Activated CD4-positive, alpha-beta T cell treated with anti-CD3 and anti-CD28 coated beads, Interleukin-2, amount 50 U/mL, for 4 hours (primary cell): ENCODE measurements at places on chromosomes 11 and 22.

GRCh38 chr11:76656571-76657081 lies 13.9 kb downstream of the LRRC32 start:
- no peak for DNase-seq

GRCh38 chr11:62125881-62126280 lies 2.1 kb downstream of the INCENP start:
- DNase-seq, result no peak

DNA sequence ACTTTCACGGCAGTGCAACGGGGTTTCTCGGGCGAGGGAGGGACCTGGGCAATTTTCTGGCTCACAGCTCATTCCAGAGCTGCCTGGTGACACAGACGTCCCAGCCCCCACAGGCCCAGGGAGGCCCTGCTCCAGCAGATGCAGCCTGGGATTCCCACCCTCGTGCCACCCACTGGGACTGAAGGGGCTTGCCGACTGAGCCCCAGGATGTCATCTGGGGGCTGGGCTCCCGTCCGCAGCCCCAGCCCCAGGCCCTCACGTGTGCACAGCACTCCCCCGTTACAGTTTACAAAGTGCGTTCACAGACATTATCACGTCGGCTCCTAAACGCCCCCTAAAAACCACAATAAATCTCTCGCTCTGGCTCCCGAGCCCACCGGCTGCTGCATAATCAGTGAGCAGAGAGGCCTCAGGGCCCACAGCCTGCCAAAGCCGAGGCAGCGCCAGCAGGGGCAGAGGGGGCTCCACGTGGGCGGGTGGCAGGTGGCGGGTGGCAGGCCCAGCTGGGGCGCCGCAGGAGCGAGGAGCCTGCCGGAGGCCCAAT lies 76.9 kb upstream of the TCF20 start:
- no peak for DNase-seq

DNA sequence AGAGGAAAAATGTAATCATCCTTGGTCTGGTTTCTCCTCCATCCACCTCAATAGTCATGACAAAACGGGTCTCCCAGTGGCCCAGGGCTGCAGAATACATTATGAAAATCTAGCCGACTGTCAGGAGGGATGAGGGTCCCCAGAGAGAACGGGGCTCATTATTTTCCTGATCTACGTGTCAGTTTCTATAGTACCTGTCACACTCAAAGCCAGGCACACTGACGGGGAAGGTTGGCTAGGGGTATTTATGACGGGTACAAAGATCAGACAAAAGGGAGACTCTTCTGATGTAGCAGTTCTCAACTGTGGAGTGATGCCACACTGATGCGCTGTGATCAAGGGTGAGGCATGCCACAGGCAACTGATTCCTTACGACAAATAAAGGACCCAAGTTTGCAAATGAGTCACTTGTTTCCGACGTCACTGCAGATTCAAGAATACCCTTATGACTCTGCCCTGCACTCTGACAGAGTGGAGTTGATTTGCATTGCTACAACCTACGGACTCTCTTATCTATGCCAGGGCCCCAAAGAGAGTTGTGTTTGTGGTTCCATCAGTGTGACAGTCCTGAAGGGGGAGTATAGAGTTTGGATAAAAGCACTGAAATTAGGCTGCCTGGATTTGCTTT lies 188.2 kb upstream of the TBCEL start:
- no peak for DNase-seq

- no peak for DNase-seq
These were observed 23.8 kb downstream of the SLC6A5 start for GRCh38 chr11:20623252-20623651.

- DNase-seq, result no peak
These were observed 13.7 kb downstream of the SULT4A1 start for GRCh38 chr22:43848366-43849171.

- no peak for DNase-seq
These were observed 17.5 kb downstream of the NCR3LG1 start for GRCh38 chr11:17369094-17369493.

DNA sequence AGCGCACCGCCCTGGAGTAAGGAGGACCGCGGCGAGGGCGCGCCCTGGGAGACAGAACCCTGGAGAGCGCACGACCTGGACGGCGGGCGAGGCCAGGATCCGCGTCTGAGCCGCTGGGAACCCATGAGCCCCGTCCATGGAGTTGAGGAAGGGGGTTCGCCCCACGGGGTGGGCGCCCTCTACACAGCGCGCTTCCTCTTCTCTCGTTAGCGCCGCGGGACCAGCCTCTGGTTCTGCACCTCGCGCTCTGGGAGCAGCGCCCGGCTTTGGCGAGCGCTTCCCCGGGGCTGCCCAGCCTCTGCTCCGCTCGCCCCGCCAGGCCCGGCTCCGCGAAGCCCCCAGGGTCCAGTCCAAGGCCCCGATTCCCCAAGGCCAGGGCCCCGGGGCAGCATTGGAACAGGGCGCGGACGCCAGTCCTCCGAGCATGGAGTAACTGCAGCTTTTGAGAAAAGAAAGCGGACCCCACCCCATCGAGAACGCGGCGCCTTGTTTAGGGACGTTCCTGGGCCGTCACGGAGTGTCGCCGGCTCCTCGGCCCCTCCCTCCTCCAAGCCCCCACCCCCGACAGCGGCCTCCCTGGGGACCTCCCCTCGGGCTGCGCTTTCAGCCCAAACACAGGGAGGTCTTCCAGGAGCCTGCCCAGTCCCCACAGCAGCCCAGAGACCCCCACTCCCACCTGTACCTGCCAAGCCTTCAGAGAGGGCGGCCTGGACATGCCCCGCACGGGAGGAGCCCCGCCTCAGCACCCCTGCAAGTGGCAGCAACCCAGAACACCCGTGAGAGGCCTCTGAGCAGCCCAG lies 56.2 kb downstream of the BRD1 start:
- no peak for DNase-seq

DNA sequence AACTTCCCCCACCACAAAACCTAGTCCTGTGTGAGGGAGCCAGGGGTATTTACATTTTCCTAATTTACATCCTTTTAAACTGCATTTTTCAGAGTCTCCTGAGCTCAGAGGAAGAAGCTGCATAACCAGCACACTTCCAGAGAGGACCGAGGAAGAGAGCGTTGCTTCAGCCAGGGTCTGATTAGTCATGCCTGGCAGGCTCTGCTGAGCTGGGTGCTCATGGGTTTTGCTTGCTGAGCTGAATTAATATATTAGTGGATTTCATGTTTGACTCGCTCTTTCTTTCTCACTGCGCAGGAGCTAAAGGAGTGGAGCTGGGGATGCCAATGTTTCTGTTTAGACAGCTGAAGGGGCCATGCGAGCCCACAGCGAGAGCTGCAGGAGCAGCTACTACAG lies 539.3 kb upstream of the B3GAT1 start:
- DNase-seq, result no peak

GRCh38 chr11:122094836-122095235 lies 21.2 kb downstream of the BLID start:
- no peak for DNase-seq

DNA sequence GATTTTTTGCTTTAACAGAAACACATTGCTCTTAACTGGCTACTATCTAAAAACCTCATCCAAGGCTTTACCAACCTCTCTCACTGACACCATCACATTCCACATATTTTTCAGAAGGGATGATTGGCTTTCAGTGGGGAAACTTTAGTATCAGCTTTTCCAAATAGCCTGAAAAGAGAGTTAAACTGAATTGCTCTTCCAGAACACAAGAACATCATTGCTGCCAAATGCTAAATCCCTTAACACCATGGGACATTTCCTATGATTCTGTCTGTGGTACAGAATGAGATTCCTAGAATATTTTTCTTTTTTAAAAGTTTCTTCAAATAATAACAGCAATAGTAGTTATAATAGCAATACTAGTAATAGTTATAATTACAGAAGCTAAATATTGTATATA lies 45.4 kb downstream of the SOX6 start:
- DNase-seq, result no peak

GRCh38 chr11:134497586-134497985 lies 85.5 kb upstream of the B3GAT1 start:
- DNase-seq, result no peak

DNA sequence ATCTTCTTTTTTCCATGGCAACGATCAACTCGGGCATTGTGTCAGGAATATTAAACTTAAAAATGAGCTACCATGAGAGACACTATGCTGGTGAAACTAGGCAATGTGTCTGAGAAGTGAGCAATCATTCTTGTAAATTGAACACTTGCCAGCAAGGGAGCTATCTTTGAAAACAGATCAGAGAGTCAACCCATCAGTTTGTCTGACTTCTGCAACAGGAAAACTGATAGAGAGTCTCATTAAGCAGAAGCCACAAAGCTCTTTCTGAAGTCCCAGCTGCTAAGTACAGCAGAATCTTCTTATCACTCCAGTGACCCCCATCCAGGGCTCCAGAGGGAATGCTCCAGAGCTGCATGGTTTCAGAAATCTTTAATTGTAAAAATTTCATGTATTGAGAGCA lies 114.7 kb downstream of the MSANTD4 start:
- DNase-seq, result no peak

DNA sequence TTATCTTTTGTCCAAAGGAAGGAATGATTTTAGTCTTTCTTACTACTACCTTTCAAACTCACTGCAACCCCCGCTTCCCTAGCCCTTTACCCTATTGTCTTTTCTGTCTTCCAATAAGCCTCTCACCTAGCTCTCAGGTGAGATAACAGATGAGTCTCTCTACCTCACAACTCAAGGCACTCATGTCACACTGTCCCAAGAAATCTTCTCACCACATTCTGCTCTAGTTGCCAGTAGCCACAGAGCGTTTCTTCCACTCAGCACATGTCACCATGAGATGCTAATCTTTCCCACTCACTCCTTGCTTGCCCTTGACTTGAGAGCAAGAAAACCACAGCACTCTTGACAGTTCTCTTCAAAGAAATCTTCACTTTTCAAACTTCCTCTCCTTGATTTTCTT lies 32.7 kb upstream of the TMEM41B start:
- no peak for DNase-seq

GRCh38 chr22:43481568-43482317 lies 69.9 kb downstream of the MPPED1 start:
- DNase-seq, result no peak

DNA sequence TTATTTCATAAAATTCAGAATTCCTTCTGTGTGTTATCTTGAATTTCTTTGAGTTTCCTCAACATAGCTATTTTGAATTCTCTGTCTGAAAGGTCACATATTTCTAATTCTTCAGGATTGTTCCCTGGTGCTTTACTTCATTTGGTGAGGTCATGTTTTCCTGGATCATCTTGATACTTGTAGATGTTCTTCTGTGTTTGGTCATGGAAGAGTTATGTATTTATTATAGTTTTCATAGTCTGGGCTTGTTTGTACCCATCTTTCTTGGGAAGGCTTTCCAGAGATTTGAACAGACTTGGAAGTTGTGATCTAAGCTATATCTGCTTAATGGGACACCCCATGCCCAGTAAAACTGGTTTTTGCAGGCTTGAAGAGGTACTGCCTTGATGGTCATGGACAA lies 149.6 kb downstream of the METTL15 start:
- DNase-seq, result no peak

- no peak for DNase-seq
These were observed 32.5 kb downstream of the PDE3B start for GRCh38 chr11:14676068-14676467.

- no peak for DNase-seq
These were observed 21.1 kb upstream of the UPK3A start for GRCh38 chr22:45263463-45264269.

DNA sequence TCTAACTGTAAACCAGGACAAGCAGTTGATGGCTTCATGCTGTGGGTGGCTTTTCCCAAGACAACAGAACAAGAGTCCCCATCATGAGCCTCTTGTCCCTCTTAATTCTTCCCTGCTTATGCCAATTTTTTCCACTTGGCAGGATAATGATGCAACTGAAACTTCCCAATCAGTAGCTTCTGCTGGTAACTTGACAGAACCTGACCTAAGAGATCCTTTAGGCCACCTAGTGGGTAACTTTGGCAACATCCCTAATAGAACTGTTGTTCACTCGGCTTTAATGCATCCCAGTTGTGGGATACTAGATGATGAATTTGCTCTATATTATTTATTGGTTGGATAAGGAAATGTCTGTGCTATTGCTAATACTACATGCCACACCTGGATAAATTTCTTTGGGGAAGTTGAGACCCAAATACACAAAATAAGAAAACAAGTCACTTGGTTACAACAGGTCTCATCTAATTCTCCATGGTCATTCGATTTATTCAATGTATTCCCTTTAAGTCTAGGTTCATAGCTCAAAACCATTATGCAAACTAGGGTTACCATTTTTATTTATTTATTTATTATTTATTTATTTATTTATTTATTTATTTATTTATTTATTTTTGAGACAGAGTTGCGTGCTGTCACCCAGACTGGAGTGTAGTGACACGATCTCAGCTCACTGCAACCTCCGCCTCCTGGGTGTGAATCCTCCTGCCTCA lies 41.4 kb upstream of the NFAM1 start:
- no peak for DNase-seq

GRCh38 chr11:13338019-13338426 lies 60.4 kb downstream of the BMAL1 start:
- DNase-seq, result no peak

- no peak for DNase-seq
These were observed 66.4 kb downstream of the SVIP start for GRCh38 chr11:22763166-22763565.

- no peak for DNase-seq
These were observed 98.7 kb downstream of the RNF169 start for GRCh38 chr11:74847395-74847794.

GRCh38 chr22:34099278-34099677 lies 179.0 kb upstream of the LARGE1 start:
- DNase-seq, result no peak

GRCh38 chr22:41367680-41368542 lies 13.8 kb upstream of the TEF start:
- no peak for DNase-seq

DNA sequence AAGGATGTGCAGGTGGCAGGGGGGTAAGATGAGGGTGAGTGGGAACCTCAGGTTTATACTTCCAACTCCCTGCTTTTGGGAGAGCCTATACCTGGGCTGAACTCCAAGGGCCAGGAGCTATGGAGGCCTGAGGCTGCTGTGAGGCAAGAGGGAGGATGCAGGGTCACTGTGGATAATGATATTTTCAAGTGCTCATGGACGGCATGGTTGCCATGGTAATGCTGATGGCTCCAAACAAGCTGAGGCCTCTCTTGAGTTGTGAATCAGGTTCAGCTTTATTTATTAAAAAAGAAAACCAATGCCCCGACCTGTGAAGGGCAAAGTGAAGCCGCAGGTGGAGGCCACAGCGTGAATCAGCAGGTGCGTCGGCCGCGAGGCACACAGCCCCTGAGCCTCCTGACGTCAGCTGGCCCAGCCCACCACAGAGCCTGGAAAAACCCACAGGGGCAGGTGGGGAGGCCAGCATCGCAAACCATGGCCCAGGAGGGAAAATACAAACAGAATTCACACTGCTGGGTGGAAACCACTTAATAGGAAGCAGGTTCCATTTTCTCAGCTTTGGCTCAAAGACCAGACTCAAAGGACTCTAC lies 17.4 kb upstream of the CREB3L1 start:
- DNase-seq, result no peak

GRCh38 chr11:126459691-126460281 lies 104.3 kb downstream of the ST3GAL4 start:
- no peak for DNase-seq

DNA sequence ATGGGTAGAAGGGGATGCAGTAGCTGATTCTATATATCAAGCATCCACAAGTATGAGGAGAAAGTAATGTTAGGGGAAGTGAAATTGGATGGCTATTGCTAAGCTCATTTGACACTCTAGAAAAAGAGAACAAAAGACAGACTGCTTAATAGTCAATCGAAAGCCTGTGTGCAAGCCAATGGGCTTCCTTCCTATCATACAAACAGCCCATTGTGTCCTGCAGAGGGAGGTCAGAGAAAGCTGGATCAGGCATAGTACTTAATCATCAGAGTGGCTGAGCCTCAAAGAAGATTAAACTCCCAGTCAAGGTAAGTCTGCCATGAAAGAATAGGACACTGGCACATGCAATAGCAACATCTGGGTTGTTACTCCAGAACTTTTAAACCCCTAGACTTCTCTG lies 50.9 kb upstream of the PGR start:
- no peak for DNase-seq
